ENCODE measurements at places on chromosomes 1 and 21.

- no peak for DNase-seq
Measured at GRCh38 chr1:180544050-180544449, 14.7 kb upstream of the OVAAL start.

DNA sequence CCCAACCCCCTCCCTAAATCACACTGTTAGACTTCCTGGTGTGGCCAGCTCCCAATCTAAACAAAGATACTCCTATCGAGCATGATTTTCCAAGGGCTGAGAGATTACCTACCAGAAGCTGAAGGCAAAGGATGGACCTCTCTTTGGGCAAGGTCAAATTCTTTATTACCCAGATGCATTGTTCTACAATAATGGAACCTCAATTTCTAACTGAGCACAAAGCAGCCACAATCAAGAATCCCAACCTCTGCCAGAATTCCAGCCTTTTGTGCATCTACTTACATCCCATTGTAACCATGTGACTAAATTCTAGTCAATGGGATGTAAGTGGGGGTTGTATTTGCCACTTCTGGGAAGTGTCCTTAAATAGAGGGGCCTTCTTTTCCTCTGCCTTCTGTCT lies 24.9 kb upstream of the VPS26C start:
- DNase-seq, result no peak

DNA sequence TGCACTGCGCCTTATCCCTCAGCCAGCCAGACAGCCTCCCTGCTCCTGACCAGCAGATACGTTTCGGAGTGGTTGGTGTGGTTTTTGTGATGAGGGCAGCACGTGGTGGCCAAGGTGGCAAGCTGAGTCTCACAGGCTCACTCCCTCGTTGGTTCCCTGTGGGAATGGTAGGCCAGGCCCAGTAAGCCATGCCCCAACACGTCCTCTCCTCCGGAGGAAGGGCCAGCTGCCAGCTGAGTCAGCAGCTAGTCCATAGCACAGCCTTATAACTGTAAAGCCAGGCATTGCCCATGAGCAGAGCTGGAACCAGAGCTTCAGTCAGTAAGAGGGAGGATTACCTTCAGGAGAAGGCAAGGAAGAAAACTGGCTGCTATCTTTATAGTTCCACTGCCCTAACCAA lies 29.5 kb downstream of the SZRD1 start:
- DNase-seq, result no peak

DNA sequence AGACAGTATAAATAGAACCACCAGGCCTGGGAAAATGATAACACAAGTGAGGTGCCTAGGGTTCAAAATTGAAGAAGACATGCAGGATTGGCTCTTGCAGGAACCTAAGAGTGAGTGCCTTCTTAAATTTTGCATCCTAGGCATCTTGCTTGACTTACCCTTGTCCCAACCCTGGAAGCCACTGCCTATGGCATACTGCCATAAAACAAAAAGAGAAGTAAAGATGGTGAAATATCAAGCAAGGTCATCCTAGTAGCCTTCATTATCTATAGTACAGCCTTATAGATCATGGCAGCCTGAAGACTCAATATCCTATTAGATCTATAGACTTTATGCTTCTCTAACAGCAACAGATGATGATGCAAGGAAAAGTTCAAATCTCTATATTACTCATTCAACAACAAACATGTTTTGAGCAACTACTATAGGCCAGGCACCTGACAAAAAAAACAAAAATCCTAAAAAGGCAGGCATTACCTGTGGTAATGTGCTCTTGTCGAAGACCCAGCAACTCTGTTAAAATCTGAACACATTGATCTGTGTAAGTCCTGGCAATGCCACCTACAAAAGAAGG lies 6.3 kb downstream of the AP4B1 start:
- no peak for DNase-seq

DNA sequence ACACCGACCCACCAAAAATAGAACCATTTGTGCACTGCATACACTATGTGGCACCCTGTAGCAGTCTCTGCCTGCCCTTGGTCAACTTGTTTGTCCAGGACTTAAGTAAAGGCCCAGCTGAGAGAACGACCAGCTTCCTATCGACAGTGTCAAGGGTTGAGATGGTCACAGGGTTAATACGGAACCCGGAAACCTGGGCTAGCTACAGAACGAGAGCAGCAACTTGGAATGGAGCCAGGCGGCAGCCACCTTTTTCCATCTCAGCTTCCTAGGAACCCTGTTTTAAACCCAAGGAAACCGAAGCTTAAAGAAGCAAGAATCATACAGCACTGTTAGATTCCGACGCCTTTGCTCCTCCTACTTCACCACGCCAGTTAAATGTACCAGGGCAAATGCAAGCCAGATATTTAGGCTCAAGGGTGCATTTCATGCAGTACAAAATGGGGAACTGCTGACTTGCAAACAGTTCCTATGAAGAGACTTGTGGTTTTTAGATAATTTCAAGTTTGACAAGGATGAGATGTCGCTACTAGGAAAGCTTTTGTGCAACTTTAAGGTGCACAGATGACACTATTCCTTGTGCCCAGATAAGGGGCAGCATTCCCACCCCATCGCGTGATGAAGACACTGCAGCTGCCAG lies 35.5 kb downstream of the SLC66A1 start:
- DNase-seq, result no peak

DNA sequence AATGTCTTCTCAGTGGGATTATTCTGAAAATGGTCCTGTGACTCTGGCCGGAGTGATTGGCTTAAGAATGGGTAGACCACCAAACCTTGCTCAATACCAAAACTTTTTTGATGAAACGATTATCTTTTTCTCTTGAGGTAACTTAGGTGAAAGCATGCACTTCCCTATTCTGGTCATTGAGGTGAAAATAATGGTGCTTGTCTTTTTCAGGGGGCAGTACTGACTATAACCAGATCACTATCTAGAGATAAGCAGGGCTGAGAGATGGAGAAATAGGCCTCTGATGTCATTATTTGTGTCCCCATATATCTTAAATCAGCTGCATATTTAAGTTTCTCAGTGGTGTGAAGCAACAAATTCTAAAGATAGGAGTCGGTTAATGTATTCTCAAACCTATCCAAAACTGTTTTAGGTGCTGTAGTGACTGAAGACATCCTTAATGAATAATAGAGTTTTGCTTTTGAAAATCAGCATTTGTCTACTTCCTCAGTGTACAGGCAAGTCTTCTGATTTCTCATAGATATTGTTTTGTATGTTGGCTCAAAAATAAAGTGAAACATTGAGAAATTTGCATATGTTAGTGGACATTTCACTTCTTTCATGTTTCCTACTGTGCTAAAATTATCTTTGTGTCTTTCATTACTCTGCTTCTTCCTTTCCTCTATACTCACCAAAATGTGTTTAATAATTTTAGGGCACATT lies 735.3 kb upstream of the ADGRL4 start:
- DNase-seq, result no peak

All from left hindlimb (tissue), 1 donor.